MCF 10A (cell line): ENCODE measurements at places on chromosomes 1 and 21. TPM values are rescaled to one million over a fixed set of nuclear protein-coding genes. Genes with fewer than 3 reads are reported as not detected.

The OR2AK2 gene
- not detected in 2 replicates for total RNA-seq

GRCh38 chr1:29496701-29497100, 260.4 kb downstream of the PTPRU start:
- DNase-seq: no peak

- peak; percentile 71 for DNase-seq
Measured at GRCh38 chr1:59879574-59879973, 47.0 kb downstream of the CYP2J2 start.

GRCh38 chr1:198929961-198930599, 291.2 kb downstream of the PTPRC start:
- peak; percentile 78 for DNase-seq

DNA sequence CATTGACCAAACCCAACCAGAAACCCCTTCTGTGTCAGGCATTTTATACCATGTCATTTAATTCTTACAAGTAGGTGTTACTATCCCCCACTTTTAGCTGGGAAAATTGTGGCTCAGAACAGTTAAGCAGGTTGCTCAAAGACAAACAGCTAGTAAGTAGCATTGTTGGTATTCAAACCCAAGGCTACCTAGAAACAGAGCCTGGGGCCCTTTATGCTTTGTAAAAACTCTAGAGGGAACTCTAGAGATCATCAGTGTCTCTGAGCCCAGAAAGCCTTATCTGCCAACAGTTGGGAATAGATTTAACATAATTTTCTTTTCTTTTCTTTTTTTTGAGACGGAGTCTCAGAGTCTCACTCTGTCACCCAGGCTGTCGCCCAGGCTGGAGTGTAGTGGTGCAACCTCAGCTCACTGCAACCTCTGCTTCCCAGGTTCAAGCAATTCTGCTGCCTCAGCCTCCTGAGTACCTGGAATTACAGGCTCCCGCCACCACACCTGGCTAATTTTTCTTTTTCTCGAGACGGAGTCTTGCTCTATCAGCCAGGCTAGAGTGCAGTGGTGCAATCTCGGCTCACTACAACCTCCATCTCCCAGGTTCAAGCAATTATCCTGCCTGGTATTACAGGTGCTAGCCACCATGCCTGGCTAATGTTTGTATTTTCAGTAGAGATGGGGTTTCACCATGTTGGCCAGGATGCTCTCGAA, 48.5 kb upstream of the OSBPL9 start:
- no peak for DNase-seq

- no peak for DNase-seq
Measured at GRCh38 chr21:40687625-40688024, 159.3 kb downstream of the DSCAM start.

DNA sequence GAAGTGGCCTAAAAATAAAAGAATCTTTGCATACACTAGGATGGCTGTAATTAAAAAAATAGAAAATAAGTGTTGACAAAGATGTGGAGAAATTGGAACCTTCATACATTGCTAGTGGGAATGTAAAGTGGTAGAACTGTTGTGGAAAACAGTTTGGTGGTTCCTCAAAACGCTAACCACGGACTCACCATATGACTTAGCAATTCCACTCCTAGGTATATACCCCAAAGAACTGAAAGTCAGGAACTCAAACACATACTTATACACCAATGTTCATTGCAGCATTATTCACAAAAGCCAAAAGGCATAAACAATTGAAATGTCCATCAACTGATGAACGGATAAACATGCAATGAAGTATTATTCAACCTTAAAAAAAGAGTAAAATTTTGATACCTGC, 10.8 kb upstream of the HMGCL start:
- no peak for DNase-seq

The SLC44A5 gene
- 11.6 and 14.3 TPM in 2 replicates for total RNA-seq
